ENCODE measurements at places on chromosomes 11 and 22.

DNA sequence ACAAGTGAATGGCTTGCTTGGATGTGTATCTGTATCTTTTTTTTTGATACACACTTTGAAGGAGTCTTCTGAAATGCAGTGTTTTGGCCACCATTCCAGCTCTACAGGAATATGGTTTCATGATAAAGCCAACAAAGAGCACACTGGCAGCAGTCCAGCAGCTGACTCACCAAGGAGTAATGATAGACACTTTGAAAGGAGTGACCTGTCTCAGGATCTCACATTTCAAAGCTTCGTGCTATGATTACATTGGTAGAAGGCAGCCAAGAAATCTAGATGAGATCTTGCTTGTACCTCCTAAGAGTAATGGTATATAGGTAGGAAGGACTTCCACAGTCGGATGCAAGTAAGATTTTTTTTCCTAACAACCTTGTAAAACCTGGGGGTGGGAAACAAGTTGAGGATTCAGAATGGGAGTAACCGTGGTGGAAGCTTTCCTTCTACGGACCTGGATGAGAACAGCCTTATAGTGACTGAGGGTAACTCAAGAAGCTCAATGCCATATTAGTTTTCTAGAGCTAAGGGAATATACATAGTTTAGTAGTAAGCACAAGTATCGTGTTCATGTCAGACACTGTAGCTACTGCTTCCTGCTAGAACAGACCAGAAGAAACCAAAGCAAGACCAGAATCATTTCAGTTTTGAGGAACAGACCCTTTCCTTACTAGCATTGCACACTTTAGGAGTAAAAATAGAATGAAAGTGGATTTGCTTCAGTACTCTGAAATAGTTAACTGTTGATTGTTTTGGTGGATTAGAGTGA is 25.0 kb downstream of the MTMR3 start:
- DNase-seq: peak; percentile 39

GRCh38 chr22:23119494-23120414 is 22.0 kb downstream of the RSPH14 start:
- DNase-seq: peak; percentile 7

DNA sequence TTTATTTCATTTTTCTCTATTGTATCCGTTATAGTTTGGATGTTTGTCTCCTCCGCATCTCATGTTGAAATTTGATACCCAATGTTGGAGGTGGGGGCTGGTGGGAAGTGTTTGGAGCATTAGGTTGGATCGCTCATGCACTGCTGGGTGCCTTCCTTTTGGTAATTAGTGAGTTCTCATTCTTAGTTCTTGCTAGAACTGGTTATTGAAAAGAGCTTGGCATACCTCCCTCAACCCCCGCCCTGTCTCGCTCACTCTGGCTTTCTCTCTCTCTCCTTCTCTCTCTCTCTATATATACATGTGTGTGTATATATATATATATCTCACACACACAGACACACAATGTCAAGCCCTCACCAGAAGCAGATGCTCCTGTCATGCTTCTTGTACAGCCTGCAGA is 978.7 kb downstream of the DLG2 start:
- no peak for DNase-seq

- DNase-seq: no peak
These were observed 83.7 kb downstream of the CDKN1C start for GRCh38 chr11:2801711-2802388.

DNA sequence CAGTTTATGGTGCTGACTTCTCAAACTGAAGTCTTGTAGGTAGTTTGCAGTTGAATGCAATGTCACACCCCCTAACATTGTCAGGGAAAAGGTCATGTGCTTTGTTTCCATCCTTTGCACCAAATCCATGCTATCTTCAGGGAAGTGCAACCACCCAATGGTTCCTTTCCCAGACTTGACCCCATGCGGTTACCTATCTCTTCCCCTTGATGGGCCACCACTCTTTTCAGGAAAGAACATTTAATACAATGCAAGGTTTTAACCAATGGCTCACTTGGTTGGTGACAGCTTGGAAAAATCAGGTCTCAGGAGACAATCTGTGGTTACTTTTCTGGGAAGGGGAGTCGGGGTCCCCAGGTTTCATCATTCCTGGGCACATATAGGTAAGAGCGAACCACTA is 2.1 kb downstream of the ABTB2 start:
- DNase-seq: no peak

- DNase-seq: no peak
These were observed 30.6 kb downstream of the MCHR1 start for GRCh38 chr22:40709752-40710413.

- no peak for DNase-seq
These were observed 62.9 kb upstream of the SPON1 start for GRCh38 chr11:13899603-13900002.

GRCh38 chr11:114571712-114572111 is 12.0 kb upstream of the NXPE1 start:
- no peak for DNase-seq

GRCh38 chr11:65849366-65849765 is 8.6 kb downstream of the CFL1 start:
- no peak for DNase-seq

DNA sequence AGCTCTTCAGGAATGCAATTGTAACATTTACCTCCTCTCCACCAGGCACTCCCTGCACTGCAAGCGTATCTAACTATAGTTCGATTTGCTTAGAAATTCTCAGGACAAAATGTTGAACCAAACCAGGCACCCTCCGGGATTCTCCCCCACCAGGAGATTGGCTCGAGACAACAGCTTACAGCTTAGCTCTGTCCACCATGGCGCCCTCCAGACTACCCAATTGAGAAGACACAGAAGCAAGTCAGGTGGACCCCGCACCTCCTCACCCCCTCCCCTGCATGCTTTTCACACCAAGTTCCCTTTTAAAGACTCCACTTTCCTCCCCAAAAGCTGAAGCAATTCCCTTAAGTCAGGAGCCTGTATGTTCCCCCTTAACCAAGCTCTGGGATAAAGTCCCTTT is 34.7 kb upstream of the RFPL3 start:
- DNase-seq: no peak

- DNase-seq: no peak
These were observed 328.6 kb downstream of the MN1 start for GRCh38 chr22:27472975-27473374.

GRCh38 chr11:19753451-19754106 is 40.9 kb downstream of the NAV2 start:
- DNase-seq: no peak

DNA sequence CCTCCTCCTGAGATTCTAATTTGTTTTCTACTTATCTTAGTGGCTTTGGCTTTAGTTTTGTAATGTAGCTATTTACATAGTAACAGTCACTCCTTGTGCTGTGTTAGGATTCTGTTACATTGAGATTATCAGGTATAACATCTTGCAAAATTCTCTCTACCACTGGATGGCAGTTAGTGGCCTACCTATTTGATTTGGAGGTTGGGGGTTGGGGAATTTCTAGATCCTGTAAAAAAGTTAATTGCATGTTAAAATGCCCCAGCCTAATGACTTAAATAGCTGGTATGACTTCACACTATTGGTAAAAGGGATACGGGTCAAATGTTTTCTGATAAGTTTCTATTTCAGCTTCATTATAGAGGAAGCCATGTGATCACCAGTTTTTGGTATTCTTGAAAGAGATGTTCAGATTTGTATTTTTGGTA is 2.8 kb downstream of the GRK3 start:
- DNase-seq: no peak

DNA sequence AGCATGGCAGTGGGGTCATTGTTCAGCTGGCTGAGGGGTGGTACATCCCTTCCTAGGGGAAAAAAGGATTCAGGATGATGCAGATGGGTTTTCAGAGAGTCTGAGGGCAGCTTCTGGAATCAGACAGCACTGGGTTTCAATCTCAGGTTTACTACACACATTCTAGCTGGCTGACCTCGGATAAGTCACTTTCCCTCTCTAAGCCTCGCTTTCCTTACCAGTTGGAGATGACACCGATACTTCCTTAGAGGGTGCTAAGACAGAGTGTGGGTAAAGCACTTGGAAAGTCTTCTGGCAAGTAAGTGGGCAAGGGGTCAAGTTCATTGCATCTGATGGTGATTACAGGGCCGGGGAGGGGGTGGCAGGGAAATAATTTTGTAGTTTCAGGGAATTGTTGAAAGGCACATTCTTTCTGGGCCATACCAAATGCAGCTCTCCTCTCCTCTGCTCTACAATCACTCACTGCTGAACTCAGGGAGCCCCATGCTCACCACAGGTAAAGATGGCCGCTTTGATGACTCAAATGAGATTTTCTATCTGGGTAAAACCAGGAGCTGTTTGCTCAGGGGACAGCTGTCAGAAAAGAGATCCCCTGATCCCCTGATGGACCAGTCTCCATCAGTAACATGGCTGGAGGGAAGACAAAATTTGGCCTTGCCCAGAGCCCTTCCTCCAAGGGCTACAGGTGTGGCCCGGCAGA is 6.5 kb upstream of the MIAT start:
- DNase-seq: no peak

- DNase-seq: no peak
These were observed 10.4 kb upstream of the TCF20 start for GRCh38 chr22:42280836-42281235.

DNA sequence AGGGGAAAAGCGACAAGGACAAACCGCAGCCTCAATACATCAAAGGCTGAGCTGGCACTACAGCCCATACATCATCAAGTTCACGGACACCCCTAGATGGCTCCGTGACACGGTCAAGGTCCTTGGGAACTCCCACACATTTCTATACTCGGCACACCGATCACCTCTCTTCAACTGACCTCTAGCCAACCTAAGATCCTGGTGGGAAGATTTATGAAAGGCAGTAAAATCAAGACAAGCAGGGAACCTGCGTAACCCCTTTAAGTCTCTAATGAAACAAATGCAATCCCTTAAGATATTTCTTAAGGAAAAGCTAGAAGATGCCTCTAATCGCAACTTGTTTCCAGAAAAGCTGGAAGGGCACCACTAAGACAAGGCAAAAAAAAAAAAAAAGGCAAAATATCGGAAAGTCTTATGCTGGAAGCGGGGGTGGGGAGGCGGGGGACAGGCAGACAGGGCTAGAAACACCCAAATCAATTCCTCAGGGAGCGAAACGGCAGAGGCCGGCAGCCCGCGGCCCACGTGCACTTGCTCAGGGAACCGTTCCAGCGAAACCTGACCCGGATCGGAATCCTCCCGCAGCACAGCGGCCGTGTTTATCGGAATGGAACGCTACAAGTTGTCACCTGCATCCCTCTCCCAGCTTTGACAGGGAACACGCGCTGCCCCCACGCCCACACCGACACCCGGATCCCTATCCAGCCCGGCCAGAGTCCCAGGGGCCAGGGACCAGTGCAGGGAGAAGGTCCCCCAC is 1.4 kb downstream of the ARHGAP20 start:
- DNase-seq: peak; percentile 8

GRCh38 chr11:70445091-70445490 is 46.8 kb downstream of the CTTN start:
- DNase-seq: no peak

GRCh38 chr22:30238661-30239487 is 7.7 kb downstream of the LIF start:
- no peak for DNase-seq

GRCh38 chr11:60912223-60912850 is 1.6 kb upstream of the TMEM109 start:
- no peak for DNase-seq

DNA sequence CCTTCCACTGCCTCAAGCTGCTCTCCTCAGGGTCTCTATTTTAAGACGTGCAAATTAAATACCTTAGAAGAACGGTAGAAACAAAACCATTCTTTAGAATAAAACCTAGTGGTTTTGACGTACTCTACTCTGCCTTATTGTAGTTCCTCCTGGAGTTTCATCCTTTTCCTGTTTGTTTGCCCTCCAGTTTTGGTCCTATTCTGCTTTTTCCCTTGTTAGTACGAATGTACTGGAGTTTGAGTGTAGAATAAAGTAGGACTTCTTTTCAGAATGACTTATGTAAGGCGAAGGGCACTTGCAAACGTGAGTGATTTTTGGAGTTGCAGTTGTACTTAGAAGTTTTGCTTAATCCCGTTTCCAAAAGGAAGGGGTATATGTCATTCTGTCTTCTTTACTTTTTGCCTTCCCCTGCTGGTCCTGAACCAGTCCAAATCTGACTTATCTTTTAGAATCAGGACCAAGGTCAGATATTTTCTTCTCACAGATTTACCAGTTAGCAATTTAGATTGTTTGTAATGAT is 1.4 kb downstream of the SIK2 start:
- DNase-seq: no peak

DNA sequence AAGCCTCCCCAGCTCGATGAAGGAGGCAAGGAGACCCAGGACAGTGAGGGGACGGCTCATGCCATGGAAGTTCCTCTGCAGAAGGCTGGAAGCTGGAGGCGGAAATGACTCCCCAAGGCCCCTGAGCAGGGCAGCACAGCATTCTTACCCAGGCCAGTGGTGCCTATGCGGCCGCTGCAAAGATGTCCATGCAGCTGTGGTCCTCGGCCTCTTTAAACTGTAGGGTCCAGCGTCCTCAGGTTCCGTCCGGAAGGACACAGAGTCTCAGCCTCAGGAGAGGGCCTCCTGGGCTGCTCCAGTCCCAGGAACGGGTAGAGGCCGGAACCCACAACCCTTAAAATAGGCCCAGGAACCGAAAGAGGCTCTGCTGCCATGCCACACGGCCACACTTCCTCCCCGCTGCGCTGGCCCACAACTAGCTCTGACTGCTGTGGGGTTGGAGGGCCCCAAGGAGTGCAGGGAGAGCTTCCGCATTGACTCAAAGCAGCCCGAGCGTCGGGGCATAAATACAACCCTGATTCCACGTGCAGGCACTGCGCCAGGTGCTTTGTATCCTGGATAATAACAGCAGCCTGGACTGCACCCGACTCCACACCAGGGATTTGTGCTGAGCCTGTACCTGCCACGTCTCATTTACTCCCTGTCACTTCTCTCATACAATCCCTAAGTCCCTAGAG is 5.5 kb downstream of the KIAA0930 start:
- no peak for DNase-seq

DNA sequence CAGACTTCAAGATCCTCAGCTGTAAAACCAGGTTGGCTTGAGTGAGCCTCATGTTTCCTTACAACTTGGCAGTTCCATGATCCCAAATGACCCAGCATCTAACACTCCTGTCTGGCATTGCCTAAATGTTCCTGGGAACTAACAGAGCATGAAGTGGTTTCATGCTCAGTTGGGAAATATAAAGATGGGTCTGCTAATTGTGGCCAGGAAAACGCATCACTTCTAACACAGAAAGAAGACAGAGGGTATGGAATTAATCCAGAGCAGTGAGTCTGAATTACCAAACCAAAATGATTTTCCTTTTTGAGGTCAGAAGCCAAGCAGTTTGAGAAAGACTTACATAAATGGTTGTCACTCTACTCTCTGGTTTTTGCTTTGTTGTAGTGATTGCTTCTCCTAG is 60.5 kb upstream of the MMP13 start:
- DNase-seq: no peak

- no peak for DNase-seq
These were observed 24.1 kb upstream of the PHOX2A start for GRCh38 chr11:72267956-72268617.

- no peak for DNase-seq
These were observed 36.6 kb upstream of the MUC15 start for GRCh38 chr11:26608507-26609146.
